ENCODE measurements at places on chromosomes 1 and 21.

DNA sequence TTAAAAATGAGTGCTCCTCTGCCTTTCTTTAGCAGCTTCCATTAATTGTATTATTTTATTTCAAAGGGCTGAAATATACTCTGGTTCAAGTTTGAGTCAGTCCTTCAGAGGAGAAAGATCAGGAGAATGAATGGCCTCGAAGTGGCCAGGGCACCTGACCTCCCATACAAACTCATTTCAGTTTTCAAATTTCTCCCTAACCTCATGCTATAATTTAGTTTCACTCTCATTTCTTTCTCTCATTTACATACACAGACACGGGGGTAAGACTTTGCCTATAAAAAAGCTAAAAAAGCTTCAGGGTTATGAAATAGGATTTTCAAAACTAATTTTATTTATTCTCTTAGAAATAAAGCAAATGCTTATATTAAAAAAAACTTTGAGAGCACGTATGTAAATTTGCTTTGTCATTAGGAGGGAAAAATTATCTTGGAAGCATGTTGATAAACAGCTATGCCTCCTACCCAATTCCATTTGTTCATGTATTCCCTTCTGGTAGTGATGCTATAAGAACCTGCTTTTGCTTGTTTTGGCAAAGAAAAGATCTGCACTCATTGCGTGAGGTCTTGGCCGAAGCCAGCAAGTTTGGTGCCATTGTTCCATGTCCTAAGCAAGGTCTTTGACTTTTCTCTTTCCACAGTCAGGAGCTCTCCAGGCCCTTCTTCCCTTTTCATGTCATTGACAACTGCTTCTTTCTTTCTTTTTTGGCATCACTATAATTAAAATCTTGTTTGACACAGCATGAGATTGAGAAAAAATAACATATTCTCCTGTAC lies 80.4 kb upstream of the LRRC53 start:
- DNase-seq = no peak

GRCh38 chr1:202964791-202965410 lies 2.2 kb downstream of the CYB5R1 start:
- no peak for DNase-seq

DNA sequence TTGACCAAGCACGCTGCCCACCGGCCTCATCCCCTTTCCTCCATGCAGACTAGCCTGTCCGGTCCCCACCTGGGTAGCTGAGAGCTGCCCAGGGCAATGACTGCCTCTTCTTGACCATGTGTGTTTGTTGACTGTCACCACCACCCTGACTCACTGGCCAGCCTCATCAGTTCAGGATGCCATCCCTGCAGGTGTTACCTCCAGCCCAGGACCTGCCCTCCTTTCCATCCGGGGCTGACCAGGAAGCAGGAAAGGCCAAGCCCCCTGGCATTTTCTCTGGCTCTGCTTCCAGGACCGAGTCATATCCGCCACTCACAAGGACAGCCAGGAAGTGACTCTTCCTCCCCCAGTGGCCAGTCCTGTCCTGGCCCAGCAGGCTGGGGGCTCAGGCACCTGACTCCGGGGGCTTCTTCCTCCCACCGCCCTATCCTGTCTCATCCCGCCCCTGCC lies 17.1 kb downstream of the EPHA2 start:
- no peak for DNase-seq

GRCh38 chr1:99004254-99004860 lies 304 bp downstream of the PLPPR5 start:
- no peak for DNase-seq

- no peak for DNase-seq
Observed at GRCh38 chr1:73604739-73605138, 593.2 kb downstream of the LRRIQ3 start.

GRCh38 chr1:158654086-158654485 lies 32.4 kb downstream of the SPTA1 start:
- DNase-seq = no peak

GRCh38 chr1:226424221-226425003 lies 16.5 kb upstream of the PARP1 start:
- DNase-seq = no peak

- DNase-seq = no peak
Observed at GRCh38 chr1:167465018-167465417, 53.3 kb downstream of the CD247 start.

Measured in stimulated activated CD4-positive, alpha-beta T cell treated with anti-CD3 and anti-CD28 coated beads, Interleukin-1b, Interleukin-23, amount 100 ng/mL, for 1 hour (primary cell).